ENCODE measurements at places on chromosomes 13 and 19. TPM values are rescaled to one million over a fixed set of nuclear protein-coding genes. Genes with fewer than 3 reads are reported as not detected.

The ONECUT3 gene
- total RNA-seq: not detected

The FFAR3 gene
- total RNA-seq: not detected

The C5AR1 gene
- total RNA-seq: not detected

The TJP3 gene
- total RNA-seq: not detected

The PLK5 gene
- not detected for total RNA-seq

The BCKDHA gene
- total RNA-seq: 12.9 TPM

The LILRA6 gene
- total RNA-seq: not detected

The CGB5 gene
- total RNA-seq: not detected

The PPM1N gene
- total RNA-seq: 0.81 TPM

The SBSN gene
- not detected for total RNA-seq

The KIR3DL1 gene
- total RNA-seq: not detected

The ZNF98 gene
- not detected for total RNA-seq

The UPF1 gene
- 69.1 TPM for total RNA-seq

The GPC6 gene
- not detected for total RNA-seq

The ACER1 gene
- not detected for total RNA-seq

The RNF113B gene
- total RNA-seq: not detected

The IFNL1 gene
- not detected for total RNA-seq

The TMIGD2 gene
- not detected for total RNA-seq

The ZNF506 gene
- 5.6 TPM for total RNA-seq

The KLK2 gene
- not detected for total RNA-seq

The ZNF234 gene
- total RNA-seq: 10.6 TPM

The TINCR gene
- not detected for total RNA-seq
